ENCODE measurements at places on chromosomes 12 and 14. TPM values are rescaled to one million over a fixed set of nuclear protein-coding genes. Genes with fewer than 3 reads are reported as not detected.

The KRT6C gene
- total RNA-seq = not detected

The LYZ gene
- total RNA-seq = not detected

DNA sequence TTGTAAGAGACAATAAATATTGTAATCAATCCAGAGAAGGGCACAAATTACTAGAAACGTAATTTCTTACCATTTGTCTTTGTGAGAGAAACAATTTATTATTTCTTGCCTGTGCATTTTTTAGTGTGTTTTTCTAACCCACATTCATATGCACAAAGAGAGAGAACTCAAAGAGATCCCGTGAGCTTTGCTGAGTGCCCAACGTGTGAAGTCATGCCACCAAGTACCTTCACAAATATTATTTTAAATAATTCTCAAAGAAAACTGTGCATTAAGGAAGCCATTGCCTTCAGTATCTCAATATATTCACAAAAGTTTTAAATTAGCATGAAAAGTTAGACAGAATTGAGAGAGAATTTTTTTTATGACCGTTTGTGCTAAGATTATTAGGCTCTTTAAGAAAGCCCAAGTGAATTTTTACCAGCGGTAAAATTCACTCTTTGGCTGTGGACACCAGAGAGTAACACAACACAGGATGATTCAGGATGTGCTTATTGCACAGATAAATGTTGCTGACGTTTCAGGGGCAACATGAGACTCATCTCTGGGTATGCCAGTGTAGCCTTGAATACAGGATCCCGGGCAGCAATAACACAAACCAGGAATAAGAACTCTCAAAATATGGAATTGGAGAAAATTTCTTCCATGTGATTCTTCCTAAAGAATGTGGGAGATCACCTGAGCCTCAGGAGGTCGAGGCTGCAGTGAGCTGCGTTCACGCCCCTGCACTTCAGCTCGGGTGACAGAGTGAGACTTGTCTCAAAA, 2.9 kb downstream of the ARHGDIB start:
- peaks cover 40% of the 10 kb centered on the region for H3K36me3 ChIP-seq
- H3K27ac ChIP-seq = peak overlapping the region; percentile 100
- H3K4me1 ChIP-seq = peaks cover 61% of the 10 kb centered on the region
- H3K27me3 ChIP-seq = no peaks in the 10 kb centered on the region

The KRT79 gene
- total RNA-seq = not detected

The ZDHHC22 gene
- total RNA-seq = not detected

- H3K27me3 ChIP-seq = peaks cover 1% of the 10 kb centered on the region
- no peaks in the 10 kb centered on the region for H3K4me1 ChIP-seq
- H3K4me3 ChIP-seq = no peak overlapping the region
- no peak for DNase-seq
These were observed 751.0 kb upstream of the TMEM132C start for GRCh38 chr12:127515941-127516340.

The ZFYVE1 gene
- total RNA-seq = 7.4 TPM

DNA sequence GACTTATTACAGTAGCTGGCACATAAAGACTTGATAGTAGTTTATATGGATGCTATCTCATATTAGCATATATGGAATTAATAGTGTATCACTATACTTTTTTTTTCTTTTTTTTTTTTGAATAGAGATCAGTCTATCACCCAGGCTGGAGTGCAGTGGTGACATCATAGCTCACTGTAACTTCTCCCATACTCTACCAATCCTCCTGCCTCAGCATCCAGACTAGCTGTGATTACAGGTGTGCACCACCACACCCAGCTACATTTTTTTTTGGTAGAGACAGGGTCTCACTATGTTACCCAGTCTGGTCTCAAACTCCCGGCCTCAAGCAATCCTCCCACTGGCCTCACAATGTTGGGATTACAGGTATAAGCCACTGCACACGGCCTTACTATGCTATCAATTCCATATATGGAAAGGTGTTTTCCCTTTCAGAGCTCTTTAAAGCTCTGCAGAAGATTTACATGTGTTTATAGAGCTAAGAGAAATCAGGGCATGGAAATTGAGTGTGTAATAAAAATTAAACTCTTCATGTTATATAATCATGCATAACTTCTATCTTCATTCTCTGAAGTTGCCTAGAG, 1.8 kb upstream of the TBK1 start:
- DNase-seq = no peak
- H3K4me3 ChIP-seq = peak overlapping the region; percentile 98
- H3K27me3 ChIP-seq = no peaks in the 10 kb centered on the region
- no peak overlapping the region for H3K27ac ChIP-seq
- peaks cover 33% of the 10 kb centered on the region for H3K36me3 ChIP-seq

The PPM1H gene
- total RNA-seq = 0.12 TPM

The PDZRN4 gene
- not detected for total RNA-seq

GRCh38 chr12:64187370-64187769, 34.7 kb downstream of the KICS2 start:
- no peak overlapping the region for H3K27ac ChIP-seq
- H3K4me3 ChIP-seq = no peak overlapping the region
- peaks cover 2% of the 10 kb centered on the region for H3K36me3 ChIP-seq
- DNase-seq = no peak
- H3K27me3 ChIP-seq = no peaks in the 10 kb centered on the region
- H3K4me1 ChIP-seq = no peaks in the 10 kb centered on the region

The NKX2-1 gene
- total RNA-seq = not detected

GRCh38 chr14:94225460-94226378, 51.6 kb downstream of the PPP4R4 start:
- peaks cover 3% of the 10 kb centered on the region for H3K27me3 ChIP-seq
- no peak overlapping the region for H3K4me3 ChIP-seq
- H3K4me1 ChIP-seq = no peaks in the 10 kb centered on the region

GRCh38 chr14:95254288-95254687, 65.4 kb downstream of the CLMN start:
- no peaks in the 10 kb centered on the region for H3K36me3 ChIP-seq
- H3K27me3 ChIP-seq = peaks cover 10% of the 10 kb centered on the region
- no peaks in the 10 kb centered on the region for H3K4me1 ChIP-seq
- H3K27ac ChIP-seq = no peak overlapping the region
- no peak for DNase-seq

The RIMBP2 gene
- not detected for total RNA-seq

- H3K27me3 ChIP-seq = no peaks in the 10 kb centered on the region
- peaks cover 77% of the 10 kb centered on the region for H3K36me3 ChIP-seq
- H3K4me3 ChIP-seq = no peak overlapping the region
- H3K27ac ChIP-seq = no peak overlapping the region
- peaks cover 59% of the 10 kb centered on the region for H3K4me1 ChIP-seq
- no peak for DNase-seq
These were observed 9.5 kb downstream of the PPP1CC start for GRCh38 chr12:110733089-110733715.

DNA sequence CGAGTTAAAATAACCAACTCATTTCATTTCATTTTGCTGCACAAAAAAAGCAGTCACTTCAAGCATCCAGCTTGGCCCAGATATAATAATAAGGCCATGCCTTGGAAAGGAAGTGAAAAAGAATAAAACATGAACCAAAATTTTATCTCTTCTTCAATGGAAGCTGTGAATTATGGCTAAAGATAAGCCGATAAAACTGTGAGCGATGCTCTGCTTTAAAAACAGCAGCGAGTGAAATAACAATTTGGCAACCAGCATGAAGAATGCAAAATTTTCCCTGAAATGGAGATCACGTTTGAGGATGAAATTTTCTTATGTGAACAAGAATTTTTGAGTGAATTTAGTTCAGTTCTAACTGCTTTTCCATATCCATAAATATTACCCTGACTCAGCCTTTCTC, 70.4 kb downstream of the KCNC2 start:
- H3K27me3 ChIP-seq = no peaks in the 10 kb centered on the region
- H3K36me3 ChIP-seq = no peaks in the 10 kb centered on the region
- H3K4me3 ChIP-seq = no peak overlapping the region
- no peak overlapping the region for H3K27ac ChIP-seq
- no peaks in the 10 kb centered on the region for H3K4me1 ChIP-seq

DNA sequence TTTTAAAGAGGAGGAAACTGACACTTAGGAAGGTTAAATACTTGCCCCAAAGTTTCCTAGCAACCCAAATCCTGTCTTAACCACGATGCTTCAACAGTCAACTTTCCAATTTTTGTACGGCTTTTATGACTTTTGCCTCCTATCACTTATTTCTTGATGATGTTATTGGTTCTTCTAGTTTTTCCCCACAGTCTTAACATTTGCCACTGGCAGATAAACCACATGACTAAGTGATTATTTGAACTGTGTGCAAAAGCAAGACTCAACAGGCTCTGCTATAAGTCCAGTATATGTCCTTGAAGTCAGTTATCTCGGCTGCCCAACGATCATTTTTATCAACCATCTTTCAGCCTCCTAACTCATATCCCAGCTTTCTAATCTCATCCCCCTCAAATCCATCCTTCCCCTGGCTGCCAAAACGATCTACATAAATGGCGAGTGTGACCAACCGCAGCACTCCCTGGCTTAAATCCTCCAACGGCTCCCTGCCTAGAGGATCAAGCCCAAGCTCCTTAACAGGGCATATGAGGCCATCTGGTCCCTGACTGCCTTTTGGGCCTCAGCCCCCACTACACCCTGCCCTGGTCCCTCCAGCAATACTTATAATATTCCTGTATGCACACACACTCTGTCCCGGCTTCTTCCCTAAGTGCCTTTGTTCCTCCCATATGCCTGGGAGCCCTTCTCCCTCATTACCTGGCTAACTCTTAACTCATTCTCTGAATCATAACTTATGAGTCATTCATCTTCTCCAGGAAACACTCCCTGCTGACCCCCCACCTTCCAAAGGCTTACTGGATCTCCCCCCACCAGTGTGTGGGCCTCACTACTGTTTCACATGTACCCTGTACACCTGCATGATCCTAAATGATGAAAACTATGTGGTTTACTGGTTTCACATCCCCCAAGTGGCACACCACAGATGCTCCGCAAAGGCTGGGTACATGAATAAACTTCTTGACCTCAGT, 8.8 kb downstream of the VPS37B start:
- H3K27me3 ChIP-seq = peaks cover 13% of the 10 kb centered on the region
- H3K4me1 ChIP-seq = peaks cover 59% of the 10 kb centered on the region
- peak overlapping the region; percentile 77 for H3K4me3 ChIP-seq
- H3K36me3 ChIP-seq = peaks cover 10% of the 10 kb centered on the region

DNA sequence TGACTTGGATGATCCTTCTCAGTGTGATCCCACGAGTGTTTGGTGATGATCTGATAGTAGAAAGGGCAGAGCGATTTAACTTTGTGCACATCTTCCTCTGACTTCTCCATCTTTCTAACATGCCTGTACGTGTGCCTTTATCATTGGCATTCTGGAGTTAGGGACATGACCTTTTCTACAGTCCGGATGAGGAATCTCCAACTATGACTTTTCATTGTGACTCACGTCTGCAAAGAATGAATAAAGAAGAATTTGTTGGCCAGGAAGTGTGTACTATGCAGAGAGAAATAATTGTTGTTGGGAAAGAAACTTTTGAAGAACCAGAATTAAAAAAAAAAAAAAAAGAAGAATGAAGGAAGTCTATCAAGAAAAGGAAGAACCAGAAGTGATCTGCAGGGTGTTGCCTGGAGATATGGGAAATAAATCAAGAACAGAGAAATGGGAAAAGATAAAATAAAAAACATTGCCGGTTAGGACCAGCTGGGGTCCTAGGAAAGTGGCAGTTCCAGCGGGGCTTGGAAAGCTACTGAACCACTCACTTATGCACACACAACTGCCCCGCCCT, 25.3 kb downstream of the PPFIBP1 start:
- DNase-seq = no peak
- H3K4me3 ChIP-seq = no peak overlapping the region
- peaks cover 22% of the 10 kb centered on the region for H3K4me1 ChIP-seq
- peaks cover 8% of the 10 kb centered on the region for H3K36me3 ChIP-seq
- H3K27ac ChIP-seq = no peak overlapping the region
- H3K27me3 ChIP-seq = peaks cover 7% of the 10 kb centered on the region

- H3K36me3 ChIP-seq = peaks cover 11% of the 10 kb centered on the region
- no peaks in the 10 kb centered on the region for H3K27me3 ChIP-seq
- peak overlapping the region; percentile 86 for H3K4me3 ChIP-seq
- DNase-seq = no peak
These were observed 217.0 kb downstream of the SLC41A2 start for GRCh38 chr12:104741077-104741476.

DNA sequence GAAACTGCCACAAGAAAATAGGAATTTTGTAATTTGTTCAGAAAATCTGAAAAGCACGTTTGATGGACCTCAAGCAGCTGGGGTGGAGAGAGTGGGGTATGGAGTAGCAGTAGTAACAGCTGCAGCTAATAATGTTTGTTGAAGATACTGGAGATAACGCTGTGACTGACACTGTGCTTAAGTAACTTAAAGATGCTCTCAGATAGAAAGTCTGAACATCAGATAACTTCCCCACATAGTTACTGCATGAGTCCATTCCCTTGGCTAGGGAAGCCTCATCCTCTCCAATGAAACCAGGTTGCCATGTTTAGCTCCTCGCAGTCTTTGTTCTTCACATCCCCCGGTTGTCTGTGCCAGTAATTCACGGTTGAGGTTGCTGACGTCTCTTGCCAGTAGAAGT, 24.9 kb downstream of the RMST start:
- H3K36me3 ChIP-seq = no peaks in the 10 kb centered on the region
- no peak overlapping the region for H3K27ac ChIP-seq
- no peak for DNase-seq
- H3K4me3 ChIP-seq = no peak overlapping the region
- H3K4me1 ChIP-seq = no peaks in the 10 kb centered on the region

DNA sequence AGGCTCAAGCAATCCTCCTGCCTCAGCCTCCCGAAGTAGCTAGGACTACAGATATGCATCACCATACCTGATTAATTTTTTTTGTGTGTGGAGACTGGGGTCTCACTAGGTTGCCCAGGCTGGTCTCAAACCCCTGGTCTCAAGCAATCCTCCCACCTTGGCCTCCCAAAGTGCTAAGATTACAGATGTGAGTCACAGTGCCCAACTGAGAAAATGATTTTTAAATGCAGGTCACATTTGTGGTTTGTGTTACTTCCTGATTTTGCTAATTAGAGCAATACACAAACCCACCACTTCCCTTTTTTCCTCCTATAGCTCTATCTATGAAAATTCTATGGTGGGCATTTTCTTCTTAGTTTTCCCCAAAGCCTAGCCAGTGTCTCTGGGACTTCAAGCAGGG, 45.5 kb upstream of the TMEM263 start:
- H3K4me1 ChIP-seq = peaks cover 27% of the 10 kb centered on the region
- no peak for DNase-seq
- no peak overlapping the region for H3K27ac ChIP-seq
- no peak overlapping the region for H3K4me3 ChIP-seq

- no peak overlapping the region for H3K27ac ChIP-seq
- H3K4me3 ChIP-seq = no peak overlapping the region
- no peaks in the 10 kb centered on the region for H3K36me3 ChIP-seq
- DNase-seq = no peak
These were observed 183.8 kb downstream of the SLC25A21 start for GRCh38 chr14:36988568-36988967.

All from activated CD4-positive, alpha-beta T cell treated with anti-CD3 and anti-CD28 coated beads, Interleukin-2, amount 10 ng/mL, durations not matched to agents 24 days and 14 days (primary cell).